ENCODE measurements at places on chromosomes 6 and 20.
A peak's percentile ranks its signal among the peaks of the same experiment; 100 is the strongest.

DNA sequence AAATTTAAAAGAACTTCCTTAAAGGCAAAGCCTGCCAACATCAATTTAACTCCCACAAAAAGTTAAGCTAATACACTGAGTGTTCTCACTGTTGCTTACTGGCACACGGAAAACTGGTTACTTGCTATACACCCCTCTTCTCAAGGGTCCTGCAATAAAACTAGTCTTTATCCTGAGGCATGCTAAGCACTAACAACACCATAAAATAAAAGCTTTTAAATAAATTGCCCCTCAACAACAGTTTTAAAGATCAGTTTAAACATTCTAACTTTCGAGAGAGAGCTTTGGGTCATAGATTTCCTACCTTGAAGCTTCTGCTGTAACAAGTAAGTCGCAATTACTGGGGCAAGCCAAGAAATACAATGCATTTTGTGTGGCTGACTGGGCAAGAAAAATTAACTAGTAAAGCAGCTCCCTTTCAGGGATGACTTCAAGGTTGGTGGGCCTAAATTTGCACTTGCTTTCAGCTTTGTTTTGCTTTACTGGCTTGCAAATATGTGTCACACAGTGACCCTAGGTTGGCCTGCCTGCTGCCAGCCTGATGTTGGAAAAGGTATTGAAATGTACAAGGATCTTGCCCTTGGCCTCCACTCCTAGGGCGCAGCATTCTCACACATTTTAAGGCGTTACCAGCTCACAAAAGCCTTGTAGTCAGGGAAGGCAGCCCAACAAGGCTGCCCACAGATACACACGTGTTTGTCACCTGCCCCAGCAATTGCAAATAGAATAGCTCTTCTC lies 4.0 kb upstream of the HEY2 start:
- DNase-seq, result no peak

- DNase-seq, result peak; percentile 88
Observed at GRCh38 chr6:31815025-31815838, at the start of the genes HSPA1A and HSPA1L. Gene HSPA1A, plus strand, starts transcription at chr6:31815543. Its CDS starts 214 bp downstream, at chr6:31815757. Gene HSPA1L, minus strand, starts transcription at chr6:31815283. Its CDS starts 3,311 bp downstream, at chr6:31811972.

- DNase-seq, result no peak
Observed at GRCh38 chr6:53104916-53105315, 39.7 kb downstream of the FBXO9 start.

DNA sequence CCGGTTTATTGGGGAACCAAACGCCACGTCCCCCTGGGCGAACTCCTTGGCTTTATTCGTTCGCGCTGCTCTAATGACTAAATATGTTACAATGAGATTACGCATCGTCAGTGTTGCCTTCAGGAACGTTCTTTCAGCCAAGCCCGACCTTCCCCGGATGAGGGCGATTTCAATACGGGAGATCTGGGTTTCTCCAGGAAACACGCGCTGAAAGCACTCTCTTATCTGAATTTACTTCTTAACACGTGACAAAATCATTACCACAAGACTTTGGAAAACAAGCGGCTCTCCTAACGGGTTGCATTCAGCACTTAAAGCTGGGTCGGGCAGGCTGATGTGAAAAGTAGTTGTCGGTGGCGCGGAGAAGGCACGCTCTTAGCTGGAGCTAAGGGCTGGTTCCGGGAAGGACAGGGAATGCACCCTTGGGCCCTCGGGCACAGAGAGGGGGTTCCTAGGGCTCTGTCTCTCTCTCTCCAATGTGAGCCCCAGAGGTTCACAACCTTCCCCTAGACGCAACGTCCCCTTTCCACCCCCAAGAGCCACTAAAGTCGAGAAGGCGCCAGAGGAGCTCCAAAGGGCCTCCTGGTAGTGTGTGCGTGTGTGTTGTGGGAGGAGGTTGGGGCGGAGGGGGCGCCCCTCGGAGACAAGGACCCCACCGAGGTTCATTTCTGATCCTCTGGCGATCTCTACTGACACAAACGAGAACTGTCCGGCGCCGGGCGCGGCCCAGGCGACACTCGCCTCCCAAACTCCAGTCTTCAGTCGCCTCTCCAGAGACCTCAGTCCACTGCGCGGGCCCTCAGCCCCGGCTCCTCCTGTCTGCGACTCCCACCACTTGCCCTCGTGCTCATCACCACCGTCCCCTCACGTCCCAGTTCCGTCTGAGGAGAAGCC lies 7.1 kb upstream of the NKX2-2 start:
- DNase-seq, result no peak

DNA sequence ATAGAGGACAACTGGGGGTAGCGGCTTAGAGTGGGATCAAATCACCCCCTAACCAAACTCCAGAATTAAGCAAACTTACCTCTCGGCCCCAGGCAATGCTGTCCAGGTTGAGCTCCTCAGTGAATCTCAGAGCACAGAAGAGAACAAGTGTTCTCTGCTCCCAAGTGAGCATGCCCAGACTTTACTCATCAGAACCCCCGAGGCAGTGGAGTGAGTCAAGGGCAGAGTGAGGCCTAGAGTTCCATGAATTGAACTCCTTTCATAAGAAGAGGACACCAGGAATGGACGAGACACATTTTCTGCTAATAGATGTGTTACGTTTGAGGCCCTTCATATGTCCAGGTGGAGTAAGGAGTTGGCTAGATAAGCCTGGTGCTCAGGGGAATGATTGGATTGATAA lies 134.0 kb upstream of the DTNBP1 start:
- no peak for DNase-seq

DNA sequence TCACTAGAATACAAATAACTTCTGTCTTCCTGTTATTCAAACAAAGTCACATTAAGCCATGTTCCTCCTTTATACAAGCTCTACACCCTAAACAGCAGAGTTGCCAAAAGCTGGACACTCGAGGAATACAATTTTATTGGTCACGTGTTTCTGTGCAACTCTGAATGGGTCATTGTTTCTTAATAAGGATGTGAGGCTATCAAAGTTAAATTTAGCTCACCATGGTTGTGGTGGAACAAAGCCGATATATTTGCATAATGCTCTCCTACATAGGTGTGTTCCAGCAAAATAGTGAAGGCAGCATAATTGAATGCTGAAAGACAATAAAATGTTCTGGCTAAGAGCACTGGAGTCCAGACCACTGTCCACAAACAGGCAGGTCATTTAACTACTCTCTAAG lies 36.9 kb upstream of the CD2AP start:
- DNase-seq, result no peak

DNA sequence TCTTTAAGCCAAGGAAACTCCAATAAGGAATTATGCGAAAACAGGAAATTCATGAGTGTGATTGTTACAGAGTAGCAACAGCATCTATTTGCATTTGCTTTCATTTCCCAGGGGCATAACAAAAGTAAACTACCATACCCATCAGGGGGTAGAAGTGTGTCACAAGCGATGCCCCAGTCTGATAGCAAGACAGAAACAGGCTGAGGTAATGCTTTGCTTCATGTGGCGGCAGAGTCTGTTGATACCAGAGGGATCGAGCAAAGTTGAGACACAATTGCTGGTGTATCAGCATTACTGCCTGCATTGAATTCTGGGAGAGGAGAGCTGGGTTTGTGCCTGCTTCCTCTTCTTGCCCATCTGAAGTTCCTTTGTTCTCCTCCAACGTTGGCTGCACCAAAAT lies 51.2 kb upstream of the LYRM2 start:
- no peak for DNase-seq

GRCh38 chr6:5765141-5765760 lies 241.5 kb downstream of the NRN1 start:
- DNase-seq, result no peak

GRCh38 chr20:58146746-58147140 lies 81.7 kb downstream of the ANKRD60 start:
- no peak for DNase-seq

DNA sequence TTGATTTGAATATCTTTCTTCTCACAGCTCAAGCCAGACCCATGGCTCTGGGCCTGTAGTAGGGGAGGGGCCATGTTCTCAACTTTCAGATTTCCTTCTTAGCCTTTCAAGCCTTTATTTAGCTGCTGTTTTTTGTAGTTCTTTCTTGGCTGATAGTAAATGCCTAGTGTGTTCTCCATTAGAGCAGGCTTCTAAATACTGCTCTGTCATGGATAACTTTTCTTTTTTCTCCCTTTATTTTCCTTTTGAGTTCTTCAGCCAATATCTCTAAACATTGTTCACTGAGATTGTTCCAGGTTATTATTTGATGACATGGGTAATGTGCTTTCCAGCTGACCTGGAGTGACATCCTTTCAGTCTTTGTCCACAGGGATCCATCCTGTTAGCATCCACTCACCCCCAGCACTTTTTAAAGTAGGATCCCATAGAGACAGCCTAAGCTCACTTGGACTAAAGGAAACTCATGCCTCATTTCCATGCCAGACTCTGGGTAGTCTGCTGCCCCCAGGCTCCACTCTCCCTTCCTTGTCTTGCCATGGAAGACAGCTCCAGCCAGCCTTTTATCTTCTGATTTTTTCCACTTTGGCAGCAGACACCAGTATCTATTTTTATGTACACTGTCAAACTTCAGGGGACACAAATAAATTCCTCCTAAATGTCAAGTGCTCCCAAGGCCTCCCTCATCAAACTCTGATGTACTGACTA lies 645.6 kb downstream of the RNF144B start:
- no peak for DNase-seq

DNA sequence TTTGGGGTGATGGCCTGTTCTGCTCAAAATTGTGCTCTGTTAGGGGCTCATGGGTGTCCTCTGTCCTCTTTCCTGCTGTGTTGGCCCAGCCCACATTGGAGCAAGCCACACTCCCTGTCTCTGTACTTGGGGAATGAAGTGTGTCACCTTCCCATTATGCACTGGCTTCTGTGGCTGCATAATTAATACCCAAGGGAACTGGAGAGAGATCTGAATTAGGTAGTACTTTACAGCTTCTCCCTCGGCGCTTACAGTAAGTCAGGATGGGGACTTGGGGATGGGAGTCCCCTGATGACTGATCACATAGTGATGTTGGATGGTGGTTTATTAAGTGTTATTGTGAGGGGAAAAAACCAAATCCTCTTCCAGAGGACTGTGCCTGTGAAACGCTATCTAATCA lies 116.6 kb downstream of the FOXO3 start:
- DNase-seq, result no peak

DNA sequence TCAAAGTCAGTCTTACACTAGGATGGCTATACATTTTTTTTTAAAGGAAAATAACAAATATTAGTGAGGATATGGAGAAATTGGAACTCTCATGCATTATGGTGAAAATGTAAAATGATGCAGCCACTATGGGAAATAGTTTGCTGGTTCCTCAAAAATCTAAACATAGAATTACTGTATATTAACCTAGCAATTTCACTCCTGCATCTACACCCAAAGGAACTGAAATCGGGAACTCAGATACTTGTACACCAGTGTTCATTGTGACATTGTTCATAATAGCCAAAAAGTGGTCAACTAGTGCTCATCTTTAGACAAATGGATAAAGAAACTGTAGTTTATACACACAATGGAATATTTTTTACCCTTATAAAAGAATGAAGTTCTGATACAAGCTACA lies 110.7 kb downstream of the UTRN start:
- DNase-seq, result no peak

GRCh38 chr6:160960839-160961238 lies 30.7 kb upstream of the MAP3K4 start:
- no peak for DNase-seq

DNA sequence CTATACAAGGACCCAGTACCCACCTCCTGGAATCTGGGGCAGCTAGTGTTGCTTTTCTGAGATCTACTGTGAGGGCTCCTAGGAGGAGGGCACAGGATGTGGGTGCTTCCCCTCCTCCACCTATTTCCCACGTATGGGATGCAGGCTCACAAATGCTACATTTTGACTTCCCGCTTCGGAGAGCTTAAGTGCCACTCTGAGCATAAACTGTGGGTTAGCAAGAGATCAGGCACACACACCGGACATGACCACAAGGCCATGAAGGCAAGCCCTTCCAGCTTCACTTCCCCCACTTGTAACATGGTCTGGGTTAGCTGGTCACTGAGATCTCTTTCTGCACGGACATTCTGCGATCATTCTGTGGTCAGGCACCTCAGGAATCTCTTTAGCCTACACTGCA lies 15.7 kb upstream of the TGM3 start:
- DNase-seq, result no peak

DNA sequence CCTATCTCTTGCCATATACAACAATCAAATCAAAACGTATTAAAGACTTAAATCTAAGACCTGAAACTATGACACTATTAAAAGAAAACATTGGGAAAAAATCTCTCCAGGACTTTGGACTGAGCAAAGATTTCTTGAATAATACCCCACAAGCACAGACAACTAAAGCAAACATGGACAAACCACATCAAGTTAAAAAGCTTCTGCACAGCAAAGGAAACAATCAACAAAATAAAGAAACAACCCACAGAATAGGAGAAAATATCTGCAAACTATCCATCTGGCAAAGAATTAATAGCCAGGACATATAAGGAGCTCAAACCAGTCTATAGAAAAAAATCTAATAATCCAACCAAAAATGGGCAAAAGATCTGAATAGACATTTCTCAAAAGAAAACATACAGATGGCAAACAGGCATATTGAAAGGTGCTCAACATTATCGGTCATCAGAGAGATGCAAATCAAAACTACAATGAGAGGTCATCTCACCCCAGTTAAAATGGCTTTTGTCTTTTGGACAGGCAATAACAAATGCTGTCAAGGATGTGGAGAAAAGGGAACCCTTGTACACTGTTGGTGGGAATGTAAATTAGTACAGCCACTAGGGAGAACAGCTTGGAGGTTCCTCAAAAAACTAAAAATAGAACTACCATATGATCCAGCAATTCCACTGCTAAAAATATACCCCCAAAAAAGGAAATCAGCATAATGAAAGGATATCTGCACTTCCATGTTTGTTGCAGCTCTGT lies 76.2 kb downstream of the SNX5 start:
- DNase-seq, result no peak

GRCh38 chr6:5653801-5654200 lies 352.9 kb downstream of the NRN1 start:
- no peak for DNase-seq

DNA sequence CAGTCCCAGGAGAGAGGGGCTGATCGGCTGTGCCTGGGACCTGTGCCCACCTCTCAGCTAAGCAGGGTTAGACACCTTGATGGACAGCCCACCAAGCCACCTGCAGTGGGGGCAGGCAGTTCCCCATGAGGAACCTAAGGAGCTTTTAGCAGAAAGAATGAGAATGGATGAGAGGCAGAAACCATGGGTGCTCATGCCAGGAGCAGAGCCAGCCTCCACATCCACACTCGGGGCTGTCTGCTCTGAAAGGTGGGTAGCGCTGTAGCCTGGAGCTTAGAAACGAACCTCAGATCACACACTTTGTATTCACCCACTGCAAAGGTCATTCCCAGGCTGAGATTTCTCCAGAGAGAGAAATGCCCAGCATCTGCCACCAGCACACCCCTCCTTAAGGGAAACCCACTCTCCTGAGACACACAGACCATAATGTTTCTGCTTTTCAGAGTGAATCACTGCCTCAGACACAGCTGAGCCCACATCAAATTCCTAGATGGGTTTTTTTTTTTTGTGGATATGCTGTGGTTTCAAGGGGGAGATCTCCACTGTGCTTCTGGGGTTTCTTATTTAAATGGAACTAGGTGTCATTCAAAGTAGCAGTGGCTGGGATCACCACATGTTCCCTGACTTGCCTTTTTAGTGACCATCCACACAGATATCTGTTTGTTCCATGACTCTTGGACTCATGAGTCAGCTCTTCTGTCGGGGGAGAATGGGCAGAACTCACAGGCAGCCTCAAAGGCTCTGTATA lies 218.9 kb downstream of the EYA2 start:
- no peak for DNase-seq

- no peak for DNase-seq
Observed at GRCh38 chr20:45090481-45090880, 10.4 kb downstream of the KCNS1 start.

GRCh38 chr20:57991211-57991881 lies 237.1 kb downstream of the ANKRD60 start:
- no peak for DNase-seq

- no peak for DNase-seq
Observed at GRCh38 chr20:19511931-19512330, 246.1 kb upstream of the RIN2 start.

GRCh38 chr6:6707143-6707542 lies 118.6 kb downstream of the LY86 start:
- peak; percentile 29 for DNase-seq
